ENCODE measurements at places on chromosomes 3 and 15.

GRCh38 chr3:61772456-61772855 lies 211.1 kb downstream of the PTPRG start:
- no peak for DNase-seq

- DNase-seq, result no peak
Observed at GRCh38 chr3:183911763-183912506, 27.3 kb upstream of the PARL start.

GRCh38 chr3:97996988-97997387 lies 24.8 kb upstream of the RIOX2 start:
- no peak for DNase-seq

- DNase-seq, result no peak
Observed at GRCh38 chr15:99126131-99126588, 21.3 kb downstream of the SYNM start.

- DNase-seq, result no peak
Observed at GRCh38 chr3:48617559-48617958, 4.0 kb downstream of the TMEM89 start.

DNA sequence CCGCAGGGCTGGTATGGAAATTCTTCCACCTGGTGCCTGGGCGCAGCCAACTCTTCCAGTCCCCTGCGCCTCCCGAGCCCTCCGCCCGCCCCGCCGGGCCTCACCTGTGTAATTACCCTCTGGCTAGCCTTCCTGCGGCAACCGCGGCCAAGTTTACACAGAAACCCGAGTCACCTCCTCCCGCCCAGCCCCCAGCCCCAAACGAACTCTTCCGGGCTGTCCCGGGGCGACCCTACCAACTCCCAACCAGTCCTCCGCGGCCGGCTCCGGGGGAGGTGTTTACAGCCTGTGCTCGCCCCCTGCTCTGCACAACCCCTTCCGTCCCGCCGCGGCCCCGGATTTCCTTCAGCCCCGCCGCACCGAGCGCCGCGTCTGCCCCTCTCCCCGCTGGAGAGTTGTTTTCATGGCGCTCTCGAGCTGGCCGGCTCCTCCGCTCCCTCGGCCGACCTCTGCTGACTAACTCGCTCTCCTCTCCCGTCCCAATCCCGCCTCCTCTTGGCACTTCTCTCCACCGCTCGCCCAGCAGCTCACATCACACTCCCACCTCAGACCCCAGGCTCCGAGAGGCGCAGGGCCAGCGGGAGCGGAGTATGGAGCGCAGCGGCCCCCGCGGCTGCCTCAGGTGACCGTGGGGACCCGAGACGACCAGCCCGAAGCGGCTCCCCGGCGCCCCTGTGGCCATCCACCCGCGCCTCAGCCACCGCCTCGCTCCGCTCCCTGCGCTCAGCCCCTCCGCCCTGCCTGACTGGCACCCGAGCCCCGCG lies 538 bp downstream of the ATOSA start:
- peak; percentile 26 for DNase-seq

GRCh38 chr3:44301746-44302145 lies 36.8 kb upstream of the TCAIM start:
- no peak for DNase-seq

GRCh38 chr15:34584996-34585395 lies 1.5 kb upstream of the GOLGA8B start:
- DNase-seq, result no peak

DNA sequence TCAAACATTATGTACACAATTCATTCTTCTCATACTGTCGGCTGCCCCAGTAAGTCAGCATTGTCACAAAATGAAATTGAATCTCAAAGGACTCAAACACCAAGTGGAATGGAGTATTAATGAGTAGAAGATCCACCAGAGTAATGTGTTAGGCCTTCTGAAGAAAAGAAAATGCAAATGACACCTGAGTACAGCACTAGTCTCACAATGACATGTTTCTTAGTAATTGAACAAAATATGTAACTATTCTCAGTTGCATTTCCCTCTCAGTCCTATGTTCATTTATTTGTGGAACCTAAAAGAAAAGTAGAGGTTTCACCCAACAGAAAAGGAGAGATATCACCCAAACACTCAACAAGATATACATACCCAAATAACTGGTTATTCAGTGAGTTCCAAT lies 283.9 kb upstream of the THBS1 start:
- DNase-seq, result no peak

DNA sequence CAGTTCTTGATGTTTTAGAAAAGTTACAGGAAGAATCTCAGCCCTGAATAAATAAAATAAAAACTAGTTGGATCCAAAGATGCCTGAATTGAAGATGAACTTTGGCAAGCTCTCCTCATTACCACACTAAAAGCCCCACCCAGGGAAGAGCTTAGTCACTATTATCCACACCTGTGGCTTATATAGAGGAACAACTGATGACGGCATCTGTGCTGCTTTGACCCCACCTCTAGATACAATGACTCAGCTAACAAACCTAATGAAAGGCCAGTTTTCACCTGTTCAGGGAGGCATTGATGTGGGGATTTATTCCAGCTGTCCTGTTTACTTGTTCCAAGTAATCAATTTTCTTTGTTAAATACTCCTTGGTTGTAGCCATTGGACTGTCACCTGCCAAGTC lies 604.7 kb upstream of the EPHA6 start:
- DNase-seq, result no peak

- no peak for DNase-seq
Observed at GRCh38 chr15:61364871-61365270, 135.8 kb upstream of the RORA start.

- DNase-seq, result no peak
Observed at GRCh38 chr3:188706176-188706575, 465.6 kb upstream of the TPRG1 start.

DNA sequence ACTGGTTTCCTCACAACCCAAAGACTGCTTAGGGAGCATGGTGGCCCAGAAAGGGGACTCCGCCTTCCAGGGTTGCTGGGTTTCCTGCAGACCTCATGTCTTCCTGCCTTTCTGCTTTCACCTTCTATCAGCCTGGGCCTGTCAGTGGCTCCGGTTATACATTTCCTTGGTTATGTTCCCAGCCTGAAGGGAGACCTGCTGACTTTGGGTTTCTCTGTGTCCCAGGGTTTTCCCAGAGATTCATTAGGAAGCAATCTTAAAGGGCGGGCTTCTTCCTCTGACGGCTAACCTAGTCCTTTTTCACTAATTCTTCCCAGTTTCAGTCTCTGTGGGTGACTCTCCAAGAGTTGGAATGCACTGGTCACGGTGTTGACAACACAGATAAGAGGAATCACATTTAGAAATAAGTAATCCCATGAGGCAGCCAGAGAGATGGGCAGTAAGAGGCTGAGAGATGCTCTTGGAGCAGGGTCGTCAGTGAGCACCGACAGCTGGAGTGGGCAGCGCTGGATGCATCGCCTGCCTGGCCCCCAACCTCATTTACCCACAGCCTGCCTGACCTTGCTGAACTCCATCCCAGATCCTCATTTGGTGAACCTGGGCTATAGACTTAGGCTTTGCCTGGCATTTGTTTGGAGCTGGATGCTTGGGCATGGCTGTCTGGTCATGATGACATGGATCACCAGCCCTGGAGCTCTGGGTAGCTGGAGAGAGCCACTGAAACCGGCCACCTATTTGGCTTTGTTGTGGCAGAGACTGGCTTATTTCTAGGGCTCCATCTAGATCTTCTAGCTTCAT lies 10.0 kb upstream of the EHD4 start:
- DNase-seq, result no peak

DNA sequence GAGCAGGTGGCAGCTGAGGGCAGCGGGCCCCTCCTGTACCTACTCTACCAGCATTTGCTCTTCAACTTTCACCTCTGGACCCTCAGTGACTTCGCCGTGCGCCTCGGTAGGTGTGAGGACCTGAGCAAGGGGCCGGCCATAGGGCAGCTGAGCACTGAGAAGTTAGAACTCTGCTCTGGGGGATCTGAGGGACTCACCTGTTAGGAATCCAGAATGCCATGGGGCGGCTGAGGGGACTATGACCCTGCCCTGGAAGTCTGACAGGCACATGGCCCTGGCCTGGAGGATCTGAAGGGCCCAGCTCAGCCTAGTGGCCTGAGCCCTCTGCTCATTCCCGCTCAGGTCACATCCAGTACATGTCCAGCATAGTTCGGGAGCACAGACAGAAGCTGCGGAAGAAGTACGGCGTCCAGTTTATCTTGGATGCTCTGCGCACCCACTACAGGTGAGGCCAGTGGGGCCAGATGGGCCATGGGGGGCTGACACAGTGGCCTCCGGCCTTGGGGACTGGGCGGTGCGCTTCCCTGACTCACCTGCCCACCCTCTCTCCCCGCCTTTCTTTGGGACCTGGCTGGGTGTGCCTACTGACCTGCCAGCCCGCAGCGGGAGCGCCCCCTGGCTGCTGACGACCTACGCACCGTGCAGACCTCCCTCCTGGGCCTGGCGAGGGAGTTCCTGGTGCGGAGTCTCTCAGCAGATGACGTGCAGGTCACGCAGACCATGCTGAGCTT lies 18.8 kb downstream of the NBEAL2 start:
- DNase-seq, result peak; percentile 50

- DNase-seq, result no peak
Observed at GRCh38 chr15:58146749-58147148, 8.6 kb downstream of the AQP9 start.

- DNase-seq, result no peak
Observed at GRCh38 chr3:55484801-55485791, 2.0 kb downstream of the WNT5A start.

DNA sequence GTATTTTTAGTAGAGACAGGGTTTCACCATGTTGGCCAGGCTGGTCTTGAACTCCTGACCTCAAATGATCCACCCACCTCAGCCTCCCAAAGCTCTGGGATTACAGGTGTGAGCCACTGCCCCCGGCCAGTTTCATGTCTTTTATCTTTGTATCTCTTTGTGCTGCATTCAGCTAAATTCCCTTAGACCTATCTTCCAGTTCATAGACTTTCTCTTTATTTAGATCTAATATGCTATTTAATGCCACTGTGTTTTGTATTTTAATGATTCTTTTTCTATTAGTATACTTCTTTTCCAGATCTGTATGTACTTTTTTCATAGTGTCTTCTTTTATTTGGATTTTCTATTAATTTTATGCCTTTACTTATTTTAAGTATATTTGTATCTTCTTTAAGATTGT lies 14.9 kb downstream of the MINAR1 start:
- DNase-seq, result no peak

DNA sequence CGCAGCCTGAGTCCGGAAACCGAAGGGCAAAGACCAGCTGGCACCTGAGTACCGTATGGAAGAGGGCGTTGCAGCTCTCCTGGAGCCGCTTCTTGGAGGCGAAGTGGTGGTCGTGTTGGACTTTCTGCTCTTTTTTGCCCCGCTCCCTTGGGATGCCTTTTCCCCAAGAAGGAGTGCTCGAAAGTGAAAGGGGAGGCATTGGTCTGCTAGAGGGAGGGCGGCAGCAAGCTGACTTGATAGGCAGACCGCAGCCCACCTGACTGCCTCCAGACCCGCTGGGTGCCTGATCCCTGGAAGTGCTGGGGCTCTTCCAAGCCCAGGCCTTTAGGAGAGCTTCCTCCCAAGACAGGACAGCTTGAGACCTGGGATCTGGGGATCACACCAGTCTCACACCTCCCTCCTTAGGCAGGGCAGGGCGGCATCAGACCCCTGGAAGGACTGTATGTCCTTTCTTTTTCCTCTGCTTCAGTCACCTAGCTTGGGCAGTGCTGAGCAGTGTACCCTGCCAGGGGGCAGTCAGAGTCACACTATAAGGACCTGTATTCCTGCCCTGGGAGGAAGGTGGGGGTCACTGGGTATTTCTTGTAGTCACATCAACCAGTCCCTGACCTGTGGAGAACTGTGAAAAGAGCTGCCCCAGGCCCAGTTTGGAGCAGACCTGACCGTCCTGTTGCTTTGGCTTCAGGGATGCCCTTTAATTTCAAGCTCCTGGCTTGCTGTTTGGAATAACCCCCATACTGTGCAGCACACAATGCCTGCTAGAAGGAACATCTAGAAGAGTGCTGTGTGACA lies 2.1 kb downstream of the ACVR2B start:
- no peak for DNase-seq

- DNase-seq, result no peak
Observed at GRCh38 chr3:52469001-52469400, 13.6 kb downstream of the NISCH start.

DNA sequence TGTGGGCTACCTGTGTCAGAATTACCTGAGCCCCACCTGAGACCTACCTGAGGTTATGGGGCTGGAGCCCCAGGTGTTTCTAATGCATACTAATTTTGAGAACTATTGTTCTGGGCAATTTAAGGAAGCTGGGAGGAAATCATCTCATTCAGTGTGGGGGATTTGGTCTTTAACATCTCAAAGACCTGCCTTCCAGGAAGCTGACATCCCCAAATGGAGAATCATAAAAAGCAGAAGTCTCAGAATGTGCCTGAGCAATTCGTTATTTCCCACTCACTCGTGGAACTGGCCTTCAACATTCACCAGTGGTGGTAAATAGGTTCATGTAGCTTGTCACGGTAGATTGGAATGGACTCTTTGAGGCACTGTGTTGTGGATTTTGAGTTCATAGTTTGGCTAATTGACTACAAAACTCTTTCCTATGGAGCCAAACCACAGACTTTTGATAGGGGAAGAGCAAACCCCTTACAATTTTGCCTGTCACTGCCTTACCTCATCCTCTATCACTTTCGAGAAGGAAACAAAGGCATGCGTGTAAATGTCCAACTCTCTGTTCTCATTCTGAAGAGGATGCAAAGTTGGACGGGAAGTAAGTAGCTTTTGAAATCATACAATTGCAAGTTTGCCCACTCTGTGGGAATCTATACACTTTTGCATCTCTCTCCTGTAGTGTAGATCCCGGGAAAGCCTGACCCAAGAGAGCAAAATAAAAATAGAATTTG lies 521.0 kb upstream of the MDFIC2 start:
- DNase-seq, result no peak
